ENCODE measurements at places on chromosomes 11 and 22. TPM values are rescaled to one million over a fixed set of nuclear protein-coding genes. Genes with fewer than 3 reads are reported as not detected.

GP1BB gene
- total RNA-seq = 1.1 TPM

KLHDC7B gene
- not detected for total RNA-seq

CLCF1 gene
- total RNA-seq = 53.5 TPM

GRIA4 gene
- total RNA-seq = not detected

CASTOR1 gene
- total RNA-seq = 7.7 TPM

MYO7A gene
- 1.2 TPM for total RNA-seq

LIF gene
- 35.6 TPM for total RNA-seq

CDKN1C gene
- total RNA-seq = 3.3 TPM

PATE4 gene
- total RNA-seq = not detected

GLYAT gene
- not detected for total RNA-seq

TRAPPC4 gene
- 60.8 TPM for total RNA-seq

INSC gene
- total RNA-seq = not detected

ADM2 gene
- 0.64 TPM for total RNA-seq

MRGPRG gene
- total RNA-seq = not detected
